Karpas-422 (cell line): ENCODE measurements at places on chromosomes 6 and 20. TPM values are rescaled to one million over a fixed set of nuclear protein-coding genes. Genes with fewer than 3 reads are reported as not detected.
A peak's percentile ranks its signal among the peaks of the same experiment; 100 is the strongest.

DNA sequence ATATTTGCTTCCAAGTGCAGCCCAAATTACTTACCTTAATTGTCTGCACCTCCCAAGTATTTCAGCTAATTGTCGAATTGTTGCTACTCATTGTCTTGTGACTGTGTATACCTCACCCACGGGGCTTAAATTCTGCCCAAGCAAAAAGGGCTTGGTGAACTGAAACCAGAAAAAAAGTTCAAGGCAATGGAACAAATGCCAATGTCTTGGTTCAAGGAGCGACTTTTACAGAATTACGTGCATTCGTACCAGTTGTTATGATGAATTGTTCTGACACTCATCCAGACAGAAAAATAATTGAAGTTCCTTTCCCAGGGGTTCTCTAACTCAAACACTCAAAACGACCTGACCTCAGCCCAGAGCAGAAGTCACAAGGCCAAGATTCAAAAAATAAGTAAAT lies 13.9 kb upstream of the PXDC1 start:
- no peaks in the 10 kb centered on the region for H3K36me3 ChIP-seq
- H3K27ac ChIP-seq = no peak overlapping the region
- H3K4me1 ChIP-seq = peaks cover 10% of the 10 kb centered on the region
- H3K4me3 ChIP-seq = no peak overlapping the region
- no peaks in the 10 kb centered on the region for H3K27me3 ChIP-seq
- DNase-seq = no peak

GRCh38 chr20:45813006-45813340 lies 529 bp downstream of the UBE2C start:
- H3K27ac ChIP-seq = peak overlapping the region; percentile 87
- peak overlapping the region; percentile 93 for H3K4me3 ChIP-seq
- DNase-seq = no peak
- no peaks in the 10 kb centered on the region for H3K27me3 ChIP-seq
- H3K36me3 ChIP-seq = peaks cover 45% of the 10 kb centered on the region
- peaks cover 5% of the 10 kb centered on the region for H3K4me1 ChIP-seq

DNA sequence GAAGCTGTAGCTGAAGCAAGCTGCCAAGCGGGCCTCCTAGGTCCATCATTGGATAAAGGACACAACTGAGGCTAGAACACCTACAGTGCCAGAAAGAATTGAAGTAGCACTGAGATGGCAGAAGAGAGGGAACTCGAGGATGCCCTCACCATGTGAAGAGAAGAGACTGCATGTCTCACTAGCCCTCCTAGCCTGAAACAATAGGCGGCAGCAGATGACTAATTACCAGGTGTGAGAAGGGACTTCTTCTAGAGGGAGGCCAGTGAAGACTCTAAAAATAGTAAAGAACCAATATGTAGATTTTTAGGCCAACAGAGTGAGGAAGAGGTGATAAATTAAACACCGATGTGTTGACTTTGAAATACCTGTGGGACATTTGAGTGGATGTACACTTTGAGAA lies 50.3 kb downstream of the LGSN start:
- peak; percentile 44 for DNase-seq
- no peaks in the 10 kb centered on the region for H3K27me3 ChIP-seq
- no peak overlapping the region for H3K4me3 ChIP-seq

DNA sequence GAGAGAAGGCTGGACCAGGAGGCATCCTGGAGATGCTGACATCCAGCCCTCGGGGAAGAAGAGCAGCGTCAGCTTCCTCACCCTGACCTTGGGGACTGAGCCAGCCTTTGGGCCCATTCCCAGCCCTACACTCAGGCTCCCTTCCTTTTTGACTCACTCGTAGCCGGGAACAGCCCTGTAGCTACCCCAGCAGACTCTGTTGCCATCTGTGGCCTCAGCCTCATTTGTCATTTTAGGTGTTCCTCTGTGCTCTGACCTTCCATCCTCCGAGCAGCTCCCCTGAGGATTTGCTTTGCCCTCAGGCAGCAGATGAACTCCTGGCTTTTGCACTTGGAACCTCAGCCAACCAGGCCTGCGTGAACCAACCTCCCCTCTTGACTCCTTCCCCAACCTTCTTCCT lies 67.5 kb downstream of the ELOVL2 start:
- no peak overlapping the region for H3K4me3 ChIP-seq
- no peaks in the 10 kb centered on the region for H3K27me3 ChIP-seq
- no peaks in the 10 kb centered on the region for H3K4me1 ChIP-seq
- no peak for DNase-seq
- no peaks in the 10 kb centered on the region for H3K36me3 ChIP-seq

DNA sequence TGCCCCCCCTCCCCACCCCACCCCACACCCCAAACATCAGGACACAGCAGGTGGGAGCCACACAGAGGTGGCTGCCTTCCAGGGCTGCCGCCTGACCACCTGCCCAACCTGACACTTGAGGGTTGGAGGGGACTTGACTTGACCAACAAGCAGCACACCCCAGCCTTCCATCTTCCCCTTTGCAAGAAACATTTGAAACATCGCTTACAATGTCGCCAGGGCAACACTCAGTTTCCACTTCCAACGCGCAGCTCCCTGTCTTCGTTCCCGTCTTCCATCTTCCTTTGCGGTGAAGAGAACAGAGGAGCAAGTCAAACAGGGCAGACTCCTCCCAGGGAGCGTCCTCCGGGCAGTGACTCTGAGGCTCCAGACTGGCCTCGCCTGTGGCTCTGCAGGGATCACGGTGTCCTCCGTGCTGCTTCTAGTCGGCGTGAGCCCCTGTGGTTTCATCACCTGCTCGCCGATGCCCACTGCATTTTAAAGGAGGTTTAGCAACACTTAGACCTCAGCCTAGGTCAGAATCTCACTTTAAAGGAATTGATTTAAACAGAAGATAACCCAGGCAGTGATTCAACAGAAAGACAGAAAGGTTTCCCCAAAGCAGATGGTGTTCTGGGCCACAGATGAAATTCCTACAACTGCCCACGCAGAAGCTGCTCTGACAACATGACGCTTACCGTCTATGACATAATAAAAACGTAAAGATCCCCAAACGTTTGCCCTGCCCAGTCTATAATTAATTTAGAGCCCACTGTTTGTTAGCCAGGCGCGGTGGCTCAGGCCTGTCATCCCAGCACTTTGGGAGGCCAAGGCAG lies 130.8 kb downstream of the TAF4 start:
- no peaks in the 10 kb centered on the region for H3K4me1 ChIP-seq
- H3K4me3 ChIP-seq = no peak overlapping the region
- DNase-seq = no peak
- no peak overlapping the region for H3K27ac ChIP-seq

DNA sequence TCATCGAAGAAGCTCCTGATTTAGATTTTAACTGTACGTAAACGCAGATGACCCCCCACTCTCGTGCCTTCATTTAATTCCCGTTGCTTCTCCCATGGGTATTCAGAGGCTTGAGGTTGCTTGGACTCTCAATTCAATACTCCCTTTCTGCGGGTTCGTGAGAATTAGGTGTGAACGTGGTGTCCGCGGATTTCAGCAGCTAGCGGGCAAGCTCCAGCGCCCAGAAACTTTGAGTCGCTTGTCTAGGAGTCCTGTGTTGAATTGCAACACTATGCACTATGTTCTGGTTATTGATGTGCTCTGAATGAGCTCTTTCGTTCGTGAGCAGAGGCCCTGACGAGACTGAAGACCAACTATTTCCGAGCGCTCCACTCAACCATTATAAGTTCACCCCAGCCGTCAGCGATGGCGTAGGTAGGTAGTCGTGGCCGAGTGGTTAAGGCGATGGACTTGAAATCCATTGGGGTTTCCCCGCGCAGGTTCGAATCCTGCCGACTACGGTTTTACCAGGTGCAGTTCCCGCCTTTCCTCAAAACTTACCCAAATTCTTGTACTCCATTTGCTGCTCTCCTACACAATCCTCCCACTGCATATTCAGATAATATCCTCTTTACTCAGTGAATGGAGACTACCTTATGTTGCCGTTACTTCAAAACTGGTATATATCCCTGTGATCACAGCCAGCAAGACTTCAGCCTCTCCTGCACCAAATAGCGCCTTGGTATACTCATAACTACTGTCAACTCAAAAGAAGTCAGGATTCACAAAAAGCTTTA lies 72.6 kb upstream of the ZNF184 start:
- H3K27ac ChIP-seq = no peak overlapping the region
- H3K4me3 ChIP-seq = no peak overlapping the region
- no peaks in the 10 kb centered on the region for H3K4me1 ChIP-seq
- no peaks in the 10 kb centered on the region for H3K27me3 ChIP-seq
- no peaks in the 10 kb centered on the region for H3K36me3 ChIP-seq
- no peak for DNase-seq

DNA sequence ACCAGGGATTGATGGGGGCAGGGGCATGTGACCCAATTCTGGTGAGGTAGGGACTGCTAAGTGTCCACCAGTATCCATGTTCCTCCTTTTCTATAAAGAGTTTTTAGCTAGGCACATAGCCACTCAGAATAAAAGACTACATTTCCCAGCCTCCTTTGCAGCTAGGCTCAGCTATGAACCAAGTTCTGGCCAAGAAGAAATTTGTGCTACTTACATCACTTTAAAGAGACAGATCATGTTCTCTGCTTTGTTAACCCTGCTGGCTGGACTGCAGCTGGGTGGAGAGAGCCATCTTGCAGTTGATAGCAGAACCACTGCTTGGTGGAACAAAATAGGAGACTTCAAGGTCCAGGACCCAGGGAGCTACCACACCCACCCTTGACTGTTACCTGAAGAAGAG lies 5.3 kb upstream of the CCM2L start:
- no peaks in the 10 kb centered on the region for H3K4me1 ChIP-seq
- H3K4me3 ChIP-seq = no peak overlapping the region
- peak; percentile 63 for DNase-seq

DNA sequence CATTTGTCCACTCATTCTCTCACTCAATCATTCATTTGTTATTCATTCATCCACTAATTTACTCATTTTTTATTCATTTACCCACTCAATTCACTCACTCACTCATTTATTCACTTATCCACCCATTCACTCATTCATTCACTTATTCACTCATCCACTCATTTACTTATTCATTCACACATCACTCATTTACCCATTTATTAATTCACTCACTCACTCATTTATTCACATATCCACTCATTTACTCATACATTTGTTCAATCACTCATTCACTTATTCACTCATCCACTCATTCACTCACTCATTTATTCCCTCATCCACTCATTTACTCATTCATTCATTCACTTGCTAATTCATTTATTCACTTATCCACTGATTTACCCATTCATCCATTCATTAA lies 129.1 kb downstream of the TTLL2 start:
- H3K27me3 ChIP-seq = no peaks in the 10 kb centered on the region
- no peaks in the 10 kb centered on the region for H3K36me3 ChIP-seq
- H3K27ac ChIP-seq = no peak overlapping the region
- no peaks in the 10 kb centered on the region for H3K4me1 ChIP-seq
- H3K4me3 ChIP-seq = no peak overlapping the region

- no peaks in the 10 kb centered on the region for H3K36me3 ChIP-seq
- no peak overlapping the region for H3K27ac ChIP-seq
Observed at GRCh38 chr6:88989215-88989614, 25.8 kb upstream of the RNGTT start.

Gene SIRPD
- total RNA-seq = not detected in 2 replicates

Gene FAM217A
- not detected in 2 replicates for total RNA-seq

Gene PROKR2
- total RNA-seq = not detected in 2 replicates

Gene NECAB3
- 38.2 and 89.2 TPM in 2 replicates for total RNA-seq

Gene UST
- 0.15 TPM in 1 of 2 replicates, not detected in the other for total RNA-seq
